ENCODE measurements at places on chromosomes 16 and 17.
A peak's percentile ranks its signal among the peaks of the same experiment; 100 is the strongest.

DNA sequence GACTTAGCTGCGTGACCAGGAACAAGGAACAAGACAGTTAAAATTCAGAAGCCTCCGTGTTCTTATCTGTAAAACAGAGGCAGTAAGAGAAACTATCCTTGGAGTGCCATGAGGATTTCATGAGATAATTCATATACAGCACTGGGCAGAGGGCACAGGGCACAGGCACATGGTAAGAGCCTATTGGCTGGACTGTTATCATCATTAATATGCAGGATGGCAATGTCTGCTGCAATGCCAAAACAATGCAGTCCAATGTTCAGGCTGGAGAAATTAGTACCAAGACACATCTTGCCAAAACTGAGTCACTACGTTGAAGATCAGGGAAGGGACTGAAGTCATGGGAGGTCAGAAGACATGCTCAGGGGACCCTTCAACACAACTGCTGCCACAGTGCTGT is 13.6 kb downstream of the CDRT4 start:
- no peak for DNase-seq

DNA sequence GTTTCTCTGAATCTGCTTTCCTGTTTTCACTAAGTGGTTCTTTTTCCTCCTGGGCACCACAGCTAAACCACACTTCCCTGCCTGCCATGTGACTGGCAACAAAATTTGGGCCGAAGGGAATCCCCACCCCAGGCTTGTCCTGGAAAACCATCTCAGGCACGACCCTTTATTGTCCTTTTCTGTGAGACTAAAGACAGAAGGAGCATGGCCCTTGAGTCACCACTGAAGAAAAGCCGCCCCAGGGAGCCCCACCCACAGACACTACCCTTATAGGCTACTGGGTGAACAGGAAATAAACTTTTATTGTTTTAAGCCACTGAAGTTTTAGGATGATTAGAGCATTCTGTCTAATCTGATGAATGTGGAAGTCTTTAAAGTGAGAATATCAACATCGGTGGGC is 88.6 kb upstream of the BRD7 start:
- DNase-seq, result no peak

- no peak for DNase-seq
Measured at GRCh38 chr16:69893106-69893505, 58.0 kb upstream of the CLEC18A start.

DNA sequence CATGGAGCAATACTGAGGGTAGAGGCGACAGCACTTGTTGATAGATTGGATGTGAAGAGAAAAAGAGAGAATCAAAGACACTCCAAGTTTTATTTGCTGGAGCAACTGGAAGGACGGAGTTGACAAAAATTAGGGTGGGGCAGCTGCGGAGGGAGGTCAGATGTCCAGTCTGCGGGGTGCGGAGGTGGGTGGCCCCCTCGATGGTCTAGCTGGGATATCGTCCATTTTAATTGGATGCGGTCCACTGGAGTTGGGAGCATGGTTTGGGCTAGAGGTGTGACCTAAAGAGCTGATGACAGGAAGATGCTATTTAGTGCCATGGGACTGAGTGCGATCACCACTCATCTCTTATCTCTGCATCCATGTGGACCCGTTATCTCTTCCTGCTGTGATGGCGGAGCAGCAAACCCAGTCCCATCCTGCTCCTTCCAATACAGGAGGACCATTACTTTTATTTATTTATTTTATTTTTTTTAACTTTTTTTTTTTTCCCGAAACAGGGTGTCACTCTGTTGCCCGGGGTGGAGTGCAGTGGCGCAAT is 48.3 kb upstream of the CBX4 start:
- no peak for DNase-seq

- DNase-seq, result no peak
Measured at GRCh38 chr16:69930117-69930776, 20.9 kb upstream of the CLEC18A start.

GRCh38 chr16:63714876-63715275 is 1407.0 kb downstream of the CDH11 start:
- DNase-seq, result no peak

- DNase-seq, result no peak
Measured at GRCh38 chr16:68117884-68118283, 32.7 kb downstream of the NFATC3 start.

- DNase-seq, result peak; percentile 59
Measured at GRCh38 chr16:57041182-57042156, 50.9 kb upstream of the CPNE2 start.

- DNase-seq, result no peak
Measured at GRCh38 chr16:73051226-73051625, 3.3 kb upstream of the ZFHX3 start.

GRCh38 chr16:2450535-2450934 is 9.4 kb upstream of the TEDC2 start:
- DNase-seq, result no peak

GRCh38 chr16:48535831-48536613 is 74.0 kb downstream of the N4BP1 start:
- DNase-seq, result no peak

- no peak for DNase-seq
Measured at GRCh38 chr17:55495239-55495638, 16.0 kb downstream of the SMIM36 start.

GRCh38 chr17:72726936-72727335 is 365.6 kb downstream of the SLC39A11 start:
- peak; percentile 4 for DNase-seq

DNA sequence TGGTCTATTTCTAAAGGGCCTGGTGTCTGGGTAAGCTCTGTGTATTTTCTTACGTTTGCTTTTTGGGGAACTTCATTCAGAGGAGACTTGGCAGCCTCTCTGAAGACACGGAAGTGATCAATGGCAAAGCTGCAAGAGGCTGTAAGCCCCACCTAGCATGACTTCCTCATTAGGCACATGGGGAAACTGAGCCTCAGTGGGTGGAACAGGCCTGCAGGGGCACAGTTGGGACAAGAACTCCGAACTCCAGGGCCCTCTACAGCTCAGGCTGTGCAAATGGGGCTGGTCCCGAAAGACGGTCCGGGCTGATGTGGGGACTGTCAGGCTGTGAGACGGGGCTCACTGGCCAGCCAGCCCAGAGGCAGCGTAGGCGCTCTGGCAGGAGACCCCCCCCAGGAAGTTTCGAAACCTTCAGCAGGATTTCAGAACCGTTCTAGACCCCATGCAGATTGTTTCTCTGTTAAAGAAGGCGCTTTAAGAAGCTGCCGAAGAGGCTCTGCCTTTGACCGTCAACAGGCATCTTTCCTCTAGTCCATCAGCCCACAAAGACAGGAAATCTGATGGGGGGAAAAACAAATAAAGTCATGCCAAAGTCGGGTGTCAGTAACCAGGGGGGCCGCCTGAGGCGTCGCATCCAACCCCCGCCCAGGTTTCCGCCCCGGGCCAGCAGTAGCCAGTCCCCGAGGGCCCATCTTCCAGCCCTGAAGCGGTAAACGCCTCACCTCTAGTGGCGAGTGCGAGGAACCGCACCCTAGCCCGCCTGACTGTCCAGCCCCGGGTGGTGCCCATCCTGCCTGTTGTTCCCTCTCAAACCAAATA is 79.8 kb upstream of the TBC1D3K start:
- DNase-seq, result peak; percentile 5

DNA sequence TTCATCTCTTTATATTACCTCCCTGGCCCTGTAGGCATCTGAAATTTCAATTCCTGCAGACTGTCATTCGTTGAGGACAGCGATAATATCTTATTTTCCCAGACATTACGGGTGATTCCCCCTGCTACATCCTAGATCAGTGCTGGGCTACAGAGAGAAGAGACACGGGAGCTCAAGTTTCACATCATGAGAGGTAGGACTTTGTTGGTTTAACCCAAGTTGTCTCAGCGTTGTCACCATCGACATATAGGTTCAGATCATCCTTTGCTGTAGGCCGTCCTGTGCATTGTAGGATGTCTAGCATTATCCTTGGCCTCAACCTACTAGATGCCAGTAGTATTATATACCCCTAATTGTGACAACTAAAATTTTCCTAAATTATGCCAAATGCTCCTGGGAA is 19.3 kb downstream of the MT1X start:
- no peak for DNase-seq

DNA sequence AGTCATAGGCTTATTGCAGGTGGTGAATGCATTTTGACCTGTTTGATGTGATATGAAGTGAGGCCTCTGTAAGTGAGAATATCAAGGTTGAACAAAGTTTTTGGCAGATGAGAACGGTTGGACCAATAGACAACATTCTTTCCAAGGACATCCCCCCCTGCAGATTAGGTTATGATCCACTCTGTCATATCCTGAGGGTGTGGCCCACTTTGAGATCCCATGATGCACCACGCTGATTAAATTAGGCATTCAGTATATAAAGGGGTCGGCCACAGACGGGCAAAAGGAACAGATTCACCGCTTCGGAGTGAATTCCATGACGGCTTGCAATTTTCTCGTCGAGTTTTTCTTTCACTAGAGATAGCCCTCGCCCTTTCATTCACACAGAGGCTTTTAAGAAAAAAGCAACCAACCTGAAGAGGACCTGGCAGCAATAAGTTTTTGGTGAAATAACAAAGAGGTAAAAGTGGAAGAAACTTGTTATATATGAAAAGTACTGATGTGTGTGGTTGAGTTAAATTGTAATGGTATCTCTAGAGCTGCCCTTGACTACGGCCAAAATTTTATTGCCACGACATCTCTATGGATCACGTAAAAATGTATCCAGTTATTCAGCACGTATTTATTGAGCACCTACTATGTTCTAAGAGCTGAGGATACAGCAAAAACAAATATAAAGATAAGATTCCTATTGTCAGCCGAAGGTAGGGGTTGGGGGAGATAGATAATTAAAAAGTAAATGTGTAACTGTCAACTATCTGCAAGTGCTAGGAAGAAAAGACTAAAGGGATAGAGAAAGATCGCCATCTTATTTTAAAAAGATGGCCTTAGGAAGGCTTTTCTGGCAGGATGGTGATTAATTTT is 1.7 kb upstream of the RBBP6 start:
- DNase-seq, result no peak

DNA sequence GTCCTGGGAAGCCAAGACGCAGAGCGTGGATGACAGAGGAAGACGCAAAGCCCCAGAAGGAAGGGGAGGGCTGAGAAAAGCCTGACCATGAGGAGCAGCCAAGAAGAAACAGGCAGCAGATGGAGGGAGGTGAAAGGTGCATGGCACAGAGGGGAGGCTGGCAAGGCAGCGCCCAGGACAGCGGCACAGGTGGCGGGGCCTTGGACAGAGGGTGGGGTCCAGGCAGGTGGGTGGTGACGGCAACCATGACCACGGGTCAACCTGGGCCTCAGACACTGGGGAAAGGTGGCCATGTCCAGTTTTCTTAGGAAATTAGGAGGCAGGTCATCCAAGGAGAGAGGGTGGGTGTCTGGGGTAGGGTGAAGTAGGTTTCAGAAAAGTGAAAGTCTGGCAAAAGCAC is 17.0 kb downstream of the ARHGAP17 start:
- no peak for DNase-seq

- DNase-seq, result no peak
Measured at GRCh38 chr17:80385046-80385445, 29.9 kb upstream of the ENDOV start.

DNA sequence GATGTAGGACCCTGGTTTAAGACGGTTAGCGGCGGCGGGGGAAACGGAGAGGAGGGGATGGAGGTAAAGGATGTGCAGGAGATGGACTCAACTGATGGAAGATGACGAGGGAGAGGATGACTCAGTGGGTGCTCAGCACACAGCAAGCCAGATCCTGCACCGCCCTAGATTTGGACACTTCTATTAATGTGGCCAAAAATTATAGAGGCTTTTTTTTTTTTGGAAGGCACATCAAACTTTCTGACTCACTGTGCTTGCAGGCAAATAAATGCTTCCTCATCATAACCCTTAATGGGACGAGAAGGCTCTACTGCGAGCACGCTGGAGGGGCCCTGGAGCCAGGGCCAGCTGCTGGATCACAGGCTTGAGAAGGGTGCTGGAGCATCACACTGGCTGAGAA is 36.0 kb downstream of the RTN4RL1 start:
- no peak for DNase-seq

- no peak for DNase-seq
Measured at GRCh38 chr17:37840576-37840975, 83.6 kb upstream of the TBC1D3K start.

- DNase-seq, result no peak
Measured at GRCh38 chr17:13046361-13046760, 28.5 kb upstream of the ELAC2 start.

- no peak for DNase-seq
Measured at GRCh38 chr16:81567987-81568748, 123.6 kb downstream of the CMIP start.

GRCh38 chr16:28309811-28310311 is 17.5 kb downstream of the SBK1 start:
- DNase-seq, result peak; percentile 73

DNA sequence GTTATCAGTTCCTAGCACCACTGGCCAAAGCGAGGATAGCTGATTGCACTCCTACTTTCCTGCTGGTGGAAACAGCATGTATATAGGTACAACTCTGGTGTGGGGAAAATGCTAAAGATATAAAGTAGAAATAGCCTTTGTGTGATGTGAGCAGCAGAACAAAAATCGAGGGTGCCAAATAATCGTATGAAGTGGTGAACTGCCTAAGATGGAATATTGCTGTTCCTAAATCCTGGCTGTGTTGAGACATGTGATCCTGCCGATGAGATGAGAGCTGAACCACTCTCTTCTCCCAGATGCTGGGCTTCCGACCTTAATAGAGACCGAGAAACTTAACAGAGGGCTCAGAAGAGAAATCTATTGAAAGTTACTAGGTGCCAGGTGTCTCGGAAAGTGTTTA is 117.8 kb downstream of the WWOX start:
- no peak for DNase-seq
